Psoas muscle (tissue), 8 donors: ENCODE measurements at places on chromosomes 7 and 10. TPM values are rescaled to one million over a fixed set of nuclear protein-coding genes. Genes with fewer than 3 reads are reported as not detected.
A peak's percentile ranks its signal among the peaks of the same experiment; 100 is the strongest.

DNA sequence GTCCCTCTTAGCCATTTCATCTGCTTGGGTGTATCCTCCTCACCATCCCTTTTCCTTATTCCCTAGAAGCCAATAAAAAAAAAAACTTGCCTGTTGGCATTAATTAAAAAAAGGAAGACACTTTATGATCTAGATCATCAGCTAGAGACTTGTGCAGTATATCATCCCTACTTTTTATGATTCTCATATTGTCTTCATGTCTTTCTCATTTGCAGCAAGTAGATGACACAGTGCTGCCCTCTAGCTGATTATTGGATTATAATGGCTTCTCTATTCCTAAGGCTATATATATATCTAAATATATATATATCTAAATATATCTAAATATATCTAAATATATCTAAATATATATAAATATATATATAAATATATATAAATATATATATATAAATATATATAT lies 272.4 kb upstream of the LRGUK start:
- DNase-seq, result no peak

- DNase-seq, result no peak
Observed at GRCh38 chr10:12533723-12534122, 184.4 kb downstream of the CAMK1D start.

GRCh38 chr10:69901628-69902505 lies 100.2 kb downstream of the COL13A1 start:
- peak; percentile 79 for DNase-seq

GRCh38 chr10:94725871-94726270 lies 36.6 kb upstream of the CYP2C19 start:
- DNase-seq, result no peak

DNA sequence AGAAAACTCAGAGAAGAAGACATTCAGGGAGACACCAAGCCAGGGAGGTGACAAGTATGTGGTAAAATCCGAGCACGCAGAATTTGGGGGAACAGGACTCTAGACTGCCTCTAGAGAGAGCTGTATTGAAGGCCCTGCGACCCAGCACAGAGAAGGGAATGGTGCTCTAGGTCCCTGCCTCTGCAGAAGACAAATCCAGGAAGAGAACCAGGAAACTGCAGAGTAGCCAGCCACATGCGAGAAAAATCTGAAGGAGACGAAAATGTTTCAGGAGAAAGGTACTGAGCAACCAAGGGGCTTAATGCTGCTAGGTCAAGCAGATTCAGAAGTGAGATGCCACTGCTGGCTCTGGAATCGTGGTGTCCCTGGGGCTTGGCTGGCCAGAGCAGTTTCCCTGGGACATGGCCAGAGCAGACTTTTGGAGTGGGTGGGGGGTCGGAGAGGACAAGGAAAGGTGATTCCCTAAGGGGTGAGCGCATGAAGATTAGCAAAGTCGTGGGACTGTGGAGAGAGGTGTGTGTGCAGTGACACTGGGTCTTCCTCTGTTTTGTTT lies 158.0 kb upstream of the KLF6 start:
- no peak for DNase-seq

DNA sequence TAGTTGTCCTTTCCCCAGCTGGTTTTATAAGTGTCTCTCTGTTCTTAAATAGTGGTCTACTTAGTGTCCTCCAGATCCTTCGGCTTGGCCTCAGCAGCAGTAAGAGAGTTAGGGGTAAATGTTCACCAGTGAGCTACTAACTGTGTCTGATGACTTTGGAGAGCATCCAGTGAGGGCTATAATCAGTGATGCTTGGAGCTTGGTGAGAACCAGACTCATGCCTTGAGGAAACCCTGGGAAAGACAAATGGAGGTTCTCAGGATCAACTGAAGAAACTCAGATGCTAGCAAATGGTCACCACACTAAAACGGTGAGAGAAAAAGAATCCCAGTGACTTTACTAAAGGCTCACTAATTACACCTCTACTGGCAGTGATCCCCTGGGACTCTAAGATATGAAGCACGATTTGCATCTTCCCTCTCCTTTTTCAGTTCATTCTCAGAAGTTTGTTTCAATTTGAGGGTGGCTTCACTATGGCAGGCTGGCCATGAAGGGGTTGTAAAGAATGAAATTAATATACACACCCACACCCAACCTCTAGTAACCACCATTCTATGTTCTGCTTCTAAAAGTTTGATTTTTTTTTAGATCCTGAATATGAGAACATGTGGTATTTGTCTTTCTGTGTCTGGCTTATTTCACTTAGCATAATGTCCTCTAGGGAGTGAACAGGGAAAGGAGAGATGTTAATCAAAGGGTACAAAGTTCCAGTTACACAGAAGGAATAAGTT lies 177.9 kb downstream of the PDE1C start:
- DNase-seq, result no peak

DNA sequence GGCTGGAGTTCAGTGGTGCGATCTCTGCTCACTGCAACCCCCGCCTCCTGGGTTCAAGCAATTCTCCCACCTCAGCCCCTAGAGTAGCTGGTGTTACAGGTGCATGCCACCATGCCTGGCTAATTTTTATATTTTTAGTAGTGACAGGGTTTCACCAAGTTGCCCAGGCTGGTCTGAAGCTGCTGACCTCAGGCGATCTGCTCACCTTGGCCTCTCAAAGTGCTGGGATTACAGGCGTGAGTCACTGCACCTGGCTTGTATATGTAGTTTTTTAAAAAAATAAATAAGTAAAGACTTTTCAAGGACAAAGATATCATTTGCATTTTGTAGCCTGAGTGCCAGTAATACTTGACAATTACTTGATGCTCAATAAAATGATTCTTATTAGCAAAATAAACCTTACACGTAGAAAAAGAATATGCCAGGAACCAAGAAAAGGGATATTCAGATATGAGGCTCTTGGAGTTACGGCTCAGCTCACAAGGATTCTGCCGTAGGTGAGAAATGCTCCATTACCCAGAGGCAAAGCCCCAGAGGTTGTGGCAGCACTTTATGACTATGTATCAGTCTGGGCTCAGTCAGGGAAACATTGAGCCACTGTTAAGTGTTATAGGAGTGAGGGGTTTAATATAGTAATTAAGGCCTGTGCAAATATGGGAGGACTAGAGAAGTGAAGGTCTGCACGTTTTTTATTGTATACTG lies 98.5 kb downstream of the TPST1 start:
- no peak for DNase-seq

DNA sequence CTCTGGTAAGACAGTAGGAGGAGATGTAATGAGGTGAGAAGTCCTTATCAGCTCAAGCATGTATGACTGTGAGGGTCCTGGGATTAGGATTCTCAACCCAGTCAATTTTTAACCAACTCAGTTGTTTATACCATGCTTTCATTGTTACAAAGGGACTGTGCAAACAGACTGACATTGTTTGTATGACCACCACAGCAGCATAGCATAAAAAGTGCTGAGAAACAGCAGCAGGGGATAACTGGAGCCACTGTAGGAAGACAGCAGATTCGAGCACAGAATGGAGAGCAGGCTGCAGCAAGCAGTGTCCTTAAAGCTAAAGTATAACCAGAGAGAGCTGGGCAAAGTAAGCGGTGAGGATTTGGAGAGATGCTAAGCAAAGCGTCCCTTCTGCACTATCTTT lies 829.5 kb downstream of the REEP3 start:
- DNase-seq, result no peak

DNA sequence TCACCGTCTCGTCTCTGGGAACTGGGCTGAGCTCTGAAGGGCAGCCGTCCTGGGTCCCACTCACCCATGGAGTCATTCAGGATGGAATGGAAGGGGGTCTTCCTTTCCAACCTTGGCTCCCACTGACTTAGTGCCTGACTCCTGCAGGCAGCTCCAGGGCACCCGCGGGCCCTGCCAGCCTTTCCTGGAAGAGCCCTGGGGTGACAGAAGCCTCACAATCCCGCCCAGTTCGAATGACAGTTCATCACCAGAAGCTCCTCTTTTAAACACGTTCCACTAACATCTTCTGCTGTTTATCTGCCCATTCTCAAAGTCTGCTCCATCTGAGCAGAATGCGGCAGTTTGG lies 110.6 kb downstream of the TNS3 start:
- DNase-seq, result no peak

DNA sequence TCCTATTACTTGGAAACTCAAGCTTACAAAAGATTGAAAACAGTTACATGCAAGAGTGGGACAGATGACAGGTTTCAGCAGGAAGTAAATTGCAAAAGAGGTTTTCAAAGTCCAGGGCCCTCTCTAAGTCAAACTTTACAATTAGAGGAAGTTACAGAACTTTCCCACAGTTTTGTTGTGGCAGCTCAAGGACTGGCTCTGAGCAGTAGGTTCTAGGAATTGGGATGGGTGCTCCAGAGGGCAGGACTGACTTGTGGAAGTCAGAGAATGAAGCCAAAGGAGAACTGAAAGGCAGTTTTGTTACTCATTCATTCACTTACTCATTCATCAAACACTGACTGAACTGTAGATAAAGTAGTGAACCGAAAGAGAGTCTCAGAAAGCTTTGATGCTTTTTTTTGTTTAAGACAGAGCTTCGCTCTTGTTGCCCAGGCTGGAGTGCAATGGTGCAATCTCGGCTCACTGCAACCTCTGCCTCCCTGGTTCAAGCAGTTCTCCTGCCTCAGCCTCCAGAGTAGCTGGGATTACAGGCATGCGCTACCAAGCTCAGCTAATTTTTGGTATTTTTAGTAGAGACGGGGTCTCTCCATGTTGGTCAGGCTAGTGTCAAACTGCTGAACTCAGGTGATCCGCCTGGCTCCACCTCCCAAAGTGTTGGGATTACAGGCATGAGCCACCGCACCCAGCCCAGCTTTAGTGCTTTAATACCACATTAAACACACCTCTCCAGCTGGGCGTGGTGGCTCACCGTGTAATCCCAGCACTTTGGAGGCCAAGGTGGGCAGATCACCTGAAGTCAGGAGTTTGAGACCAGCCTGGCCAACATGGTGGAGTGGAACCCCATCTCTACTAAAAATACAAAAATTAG lies 66.8 kb upstream of the CCNJ start:
- DNase-seq, result no peak

- DNase-seq, result peak; percentile 73
Observed at GRCh38 chr10:94213001-94213530, 149.7 kb downstream of the NOC3L start.

DNA sequence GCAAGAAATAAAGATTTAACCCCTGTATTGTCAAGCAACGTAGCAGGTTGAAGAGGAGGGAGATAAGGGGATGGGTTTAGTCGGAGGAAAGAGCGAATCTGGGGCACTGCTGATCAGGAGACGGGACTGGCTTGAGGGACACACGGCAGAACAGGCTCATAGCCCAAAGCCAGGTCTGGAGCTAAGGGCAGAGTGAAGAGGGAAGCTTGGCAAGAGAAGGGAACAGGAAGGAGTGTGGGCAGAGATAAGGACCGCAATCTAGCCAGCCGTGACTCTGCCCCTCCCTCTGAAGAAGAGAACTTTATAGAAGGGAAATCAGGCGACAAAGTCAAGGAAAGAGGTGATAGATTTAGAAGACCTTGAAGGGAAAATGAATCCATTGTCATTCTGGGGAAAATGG lies 67.6 kb downstream of the CAV1 start:
- no peak for DNase-seq

DNA sequence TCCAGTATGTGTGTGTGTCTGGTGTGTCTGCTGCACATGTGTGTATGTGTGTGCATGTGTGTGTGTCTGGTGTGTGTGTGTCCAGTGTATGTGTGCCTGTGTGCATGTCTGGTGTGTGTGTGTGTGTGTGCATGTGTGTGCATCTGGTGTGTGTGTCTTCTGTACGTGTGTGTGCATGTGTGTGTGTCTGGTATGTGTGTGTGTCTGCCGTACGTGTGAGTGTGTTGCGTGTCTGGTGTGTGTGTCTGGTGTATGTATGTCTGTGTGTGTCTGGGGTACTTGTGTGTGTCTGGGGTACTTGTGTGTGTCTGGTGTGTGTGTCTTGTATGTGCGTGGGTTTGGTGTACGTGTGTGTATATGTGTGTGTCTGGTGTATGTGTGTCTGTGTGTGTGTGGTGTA lies 289.1 kb upstream of the SHH start:
- no peak for DNase-seq

- DNase-seq, result no peak
Observed at GRCh38 chr7:70631718-70632117, 500.2 kb upstream of the GALNT17 start.

DNA sequence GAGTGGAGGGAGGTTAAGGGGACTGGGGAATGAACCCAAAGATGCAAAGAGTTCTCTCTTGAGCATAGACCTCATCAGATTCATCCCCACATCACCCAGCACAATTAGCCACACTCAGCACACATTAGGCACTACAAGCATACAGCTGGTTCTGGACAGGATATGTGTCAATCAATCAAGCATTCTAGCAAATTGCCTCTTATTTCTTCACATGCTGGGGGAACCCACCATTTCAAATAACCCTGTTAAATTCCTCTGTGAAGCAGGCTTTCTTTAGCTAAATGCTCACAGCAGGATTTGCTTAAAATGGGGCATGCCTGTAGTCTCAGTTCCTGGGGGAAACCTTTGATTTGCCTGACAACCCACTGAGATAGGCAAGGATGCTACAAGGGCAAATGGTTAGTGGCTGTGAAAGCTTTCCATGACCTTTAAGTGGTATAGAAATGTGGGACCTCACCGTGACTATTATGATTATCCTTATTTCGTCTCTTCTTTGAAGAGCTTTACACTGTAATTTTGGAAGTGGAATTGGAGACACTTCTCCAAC lies 193.4 kb upstream of the ZMIZ1 start:
- no peak for DNase-seq

DNA sequence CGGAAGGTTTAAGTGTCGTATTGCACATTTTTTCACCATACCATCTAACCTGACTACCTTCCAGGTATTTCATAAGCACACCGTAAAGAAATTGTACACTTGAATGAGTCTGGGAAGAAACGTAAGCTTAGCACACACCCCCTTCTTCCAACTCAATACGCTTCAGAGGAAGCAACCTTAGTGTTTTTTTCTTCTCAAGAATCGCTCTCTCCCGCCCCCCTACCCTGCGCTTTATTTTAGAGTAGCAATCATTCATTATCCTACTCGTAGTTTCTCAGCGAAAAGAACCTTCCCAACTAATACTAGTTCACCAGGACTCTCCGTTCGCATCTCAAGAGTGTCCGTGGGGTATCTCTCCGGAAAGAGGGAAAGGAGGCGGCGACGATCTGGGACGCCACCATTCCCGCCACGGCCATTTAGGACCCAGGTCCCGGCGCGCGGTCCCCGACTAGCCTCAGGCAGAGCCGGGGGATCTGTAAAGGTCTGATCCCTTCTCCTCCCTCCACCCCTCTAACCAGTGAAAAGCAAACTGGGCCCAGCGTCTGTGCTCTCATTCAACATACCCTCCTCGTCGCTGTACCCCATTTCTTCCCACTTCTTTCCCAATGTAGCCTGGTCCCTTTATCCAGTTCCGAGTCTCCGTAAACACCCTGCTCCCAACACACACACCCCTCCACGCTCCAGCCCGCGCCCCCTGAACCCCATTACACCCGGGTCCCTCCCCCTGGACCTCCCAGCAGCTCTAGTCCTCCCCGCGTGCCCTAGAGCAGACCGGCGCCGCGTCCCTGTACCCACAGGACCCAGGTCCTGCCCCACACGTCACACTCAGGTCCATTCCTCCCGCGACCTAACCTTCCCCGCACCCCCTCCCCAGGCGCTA lies 16.0 kb downstream of the MYOZ1 start:
- DNase-seq, result no peak

Gene CHAT
- not detected for total RNA-seq

Gene OPN1SW
- total RNA-seq, result not detected

Gene GSTO2
- total RNA-seq, result 3.3 TPM

Gene CTNNA3
- 62.1 TPM for total RNA-seq

Gene CCDC7
- total RNA-seq, result 20.4 TPM

Gene VIPR2
- total RNA-seq, result 3.6 TPM

Gene SPDYE6
- not detected for total RNA-seq

Gene BAZ1B
- total RNA-seq, result 41.6 TPM
